Left renal cortex interstitium (tissue), 4 donors: ENCODE measurements at places on chromosomes 5 and 9. TPM values are rescaled to one million over a fixed set of nuclear protein-coding genes. Genes with fewer than 3 reads are reported as not detected.

The IFNA2 gene
- polyA plus RNA-seq: not detected

The ZFP62 gene
- 69.2 TPM for polyA plus RNA-seq

The FBXW11 gene
- 51.0 TPM for polyA plus RNA-seq

The NR2F1 gene
- polyA plus RNA-seq: 334 TPM

The GCNT4 gene
- polyA plus RNA-seq: 18.3 TPM

The ECSCR gene
- polyA plus RNA-seq: 26.0 TPM

The ANKRD18A gene
- polyA plus RNA-seq: 5.9 TPM

The TTLL11 gene
- polyA plus RNA-seq: 6.4 TPM

The TNFSF8 gene
- polyA plus RNA-seq: 0.59 TPM

The TICAM2 gene
- polyA plus RNA-seq: 4.3 TPM

The SLC45A2 gene
- polyA plus RNA-seq: 0.16 TPM

The TMEM171 gene
- polyA plus RNA-seq: 5.1 TPM

The DMAC1 gene
- 70.9 TPM for polyA plus RNA-seq

The SHOC1 gene
- 1.4 TPM for polyA plus RNA-seq

The FAM221B gene
- polyA plus RNA-seq: 0.22 TPM

The SPARC gene
- polyA plus RNA-seq: 2,008 TPM

The PROB1 gene
- 1.7 TPM for polyA plus RNA-seq

The NRARP gene
- 8.5 TPM for polyA plus RNA-seq

The DND1 gene
- not detected for polyA plus RNA-seq

The MEGF10 gene
- 0.88 TPM for polyA plus RNA-seq

The C9 gene
- 0.24 TPM for polyA plus RNA-seq

The GPR151 gene
- not detected for polyA plus RNA-seq
